G401 (cell line): ENCODE measurements at places on chromosomes 1 and 21.

- peak; percentile 41 for DNase-seq
Measured at GRCh38 chr1:11929849-11930248, 3.6 kb upstream of the KIAA2013 start.

DNA sequence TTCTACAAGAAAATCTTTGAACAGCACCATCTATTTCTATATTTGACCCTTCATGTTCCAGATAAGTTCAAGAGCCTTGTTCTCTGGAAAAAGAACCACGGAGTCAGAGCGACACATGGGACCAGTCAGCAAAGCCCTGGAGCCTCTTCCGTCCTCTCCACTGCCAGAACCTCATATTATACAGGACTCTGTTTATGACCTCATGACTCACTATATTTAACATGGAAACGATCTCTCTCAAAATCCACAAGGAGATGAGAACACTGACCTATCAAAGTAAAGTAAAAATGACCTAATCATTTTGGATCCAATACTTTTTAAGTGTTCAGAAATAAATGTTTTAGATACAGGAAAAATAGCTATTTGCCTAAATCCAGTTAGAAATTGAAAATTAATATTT lies 124.6 kb upstream of the KRTAP19-8 start:
- no peak for DNase-seq

- DNase-seq, result no peak
Measured at GRCh38 chr1:235708390-235708962, 58.9 kb upstream of the GNG4 start.

- no peak for DNase-seq
Measured at GRCh38 chr21:25646474-25646873, 7.4 kb downstream of the JAM2 start.

GRCh38 chr1:107318932-107319331 lies 178.1 kb downstream of the NTNG1 start:
- no peak for DNase-seq

DNA sequence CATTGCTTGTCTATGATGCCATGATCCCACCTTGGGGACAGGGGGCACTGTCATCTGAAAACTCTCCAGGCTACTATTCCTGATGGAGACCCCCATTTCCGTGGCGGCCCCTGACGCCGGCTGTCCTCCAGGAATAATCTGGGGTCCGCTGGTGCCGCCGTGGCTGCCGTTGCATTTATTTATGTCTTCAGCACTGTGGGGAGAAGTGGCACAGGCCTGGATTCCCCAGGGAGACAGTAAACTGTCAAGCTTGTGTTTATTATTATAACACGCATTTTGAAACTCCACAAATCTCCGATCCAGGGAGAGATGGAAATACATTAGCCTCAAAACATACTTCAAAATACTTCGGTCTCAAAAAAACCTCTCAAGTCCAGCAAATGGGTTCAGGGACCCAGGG lies 126.9 kb upstream of the C1orf174 start:
- DNase-seq, result no peak

GRCh38 chr1:19113697-19114092 lies 96.4 kb downstream of the UBR4 start:
- DNase-seq, result no peak

GRCh38 chr1:160367934-160368923 lies 1.4 kb downstream of the NHLH1 start:
- DNase-seq, result no peak

GRCh38 chr1:235640580-235640979 lies 9.0 kb downstream of the GNG4 start:
- no peak for DNase-seq

DNA sequence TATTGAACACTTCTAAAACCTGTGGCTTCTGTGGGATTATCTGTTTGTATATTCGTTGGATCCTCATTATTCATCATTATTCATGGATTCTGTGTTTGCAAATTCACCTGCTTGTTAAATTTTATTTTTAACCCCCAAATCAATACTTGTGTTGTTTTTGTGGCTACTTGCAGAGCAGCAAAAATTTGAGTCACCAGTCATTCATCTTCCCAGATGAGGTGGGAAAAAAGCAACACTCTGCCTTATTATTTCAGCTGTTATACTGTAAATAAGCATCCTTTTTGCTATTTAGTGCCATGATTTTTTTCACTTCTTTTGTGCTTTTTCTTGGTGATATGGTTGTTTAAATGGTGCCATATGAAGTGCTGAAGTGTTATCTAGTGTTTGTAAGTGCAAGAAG lies 56.7 kb downstream of the RASAL2 start:
- no peak for DNase-seq

- peak; percentile 18 for DNase-seq
Measured at GRCh38 chr1:1157914-1158710, 15.6 kb upstream of the TTLL10 start.

DNA sequence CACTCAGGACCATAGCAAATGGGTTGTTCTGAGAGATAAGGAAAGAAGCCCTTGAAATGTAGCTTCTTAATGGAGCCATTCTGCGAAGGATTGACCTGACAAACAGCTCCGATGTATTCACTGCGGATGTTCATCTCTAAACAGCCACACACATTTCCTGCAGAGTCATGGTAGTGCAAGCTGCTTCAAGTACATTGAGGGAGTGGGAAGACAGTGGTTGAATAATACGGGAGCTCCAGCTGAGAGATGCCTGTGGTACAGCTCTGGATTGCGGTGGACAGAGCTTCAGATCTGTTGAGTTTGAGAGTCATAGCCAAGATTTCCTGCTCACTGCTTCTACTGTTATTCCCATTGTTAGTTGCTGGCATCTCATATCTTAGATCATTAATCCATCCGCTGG lies 86.6 kb downstream of the ZBTB18 start:
- DNase-seq, result no peak

- no peak for DNase-seq
Measured at GRCh38 chr1:152585586-152585985, 5.3 kb upstream of the LCE3D start.

- DNase-seq, result no peak
Measured at GRCh38 chr1:18682375-18682774, 51.7 kb downstream of the PAX7 start.

GRCh38 chr1:152118915-152119314 lies 3.7 kb upstream of the TCHH start:
- no peak for DNase-seq

- DNase-seq, result peak; percentile 8
Measured at GRCh38 chr21:30340714-30341573, 3.5 kb upstream of the KRTAP27-1 start.

- no peak for DNase-seq
Measured at GRCh38 chr21:45480701-45481500, 61.3 kb downstream of the SLC19A1 start.

DNA sequence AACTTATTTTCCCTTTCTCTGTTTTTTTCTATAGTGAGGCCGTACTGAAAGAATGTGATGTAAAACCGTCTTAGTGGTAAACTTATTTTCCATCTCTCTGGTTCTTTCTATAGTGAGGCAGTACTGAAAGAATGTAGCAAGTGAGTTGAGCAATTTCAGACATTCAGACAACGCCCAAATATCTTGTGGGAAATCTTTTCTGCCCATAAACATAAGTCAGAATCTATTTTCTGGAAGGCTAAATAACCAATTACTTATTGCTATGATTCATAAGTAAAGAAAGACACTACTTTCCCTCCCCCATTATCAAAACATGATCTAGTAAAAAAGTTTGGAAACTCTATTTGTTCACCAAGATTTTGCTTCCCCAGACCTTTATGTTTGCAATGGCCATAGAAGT lies 18.8 kb upstream of the SCCPDH start:
- no peak for DNase-seq

GRCh38 chr1:186026946-186027345 lies 292.8 kb downstream of the HMCN1 start:
- no peak for DNase-seq

DNA sequence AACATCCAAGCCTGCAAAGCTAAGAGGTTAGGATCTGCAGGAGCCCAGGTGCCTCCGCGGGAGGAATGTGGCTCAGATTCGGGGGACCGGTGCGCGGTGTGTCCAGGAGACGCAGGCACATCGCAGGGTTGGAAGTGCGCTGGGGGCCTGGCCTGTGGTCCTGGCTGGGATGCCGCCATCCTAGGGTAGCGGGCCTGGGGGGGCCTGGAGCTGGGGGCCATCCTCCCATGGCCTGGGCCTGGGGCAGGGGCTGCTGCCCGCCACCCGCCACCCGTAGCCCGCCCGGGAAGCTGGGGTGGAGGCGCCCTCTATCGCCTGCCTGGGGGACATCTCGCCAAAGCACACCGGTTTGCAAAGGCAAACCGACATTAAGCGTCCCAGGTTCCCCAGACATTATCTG lies 170.6 kb upstream of the ARHGEF16 start:
- DNase-seq, result peak; percentile 2

DNA sequence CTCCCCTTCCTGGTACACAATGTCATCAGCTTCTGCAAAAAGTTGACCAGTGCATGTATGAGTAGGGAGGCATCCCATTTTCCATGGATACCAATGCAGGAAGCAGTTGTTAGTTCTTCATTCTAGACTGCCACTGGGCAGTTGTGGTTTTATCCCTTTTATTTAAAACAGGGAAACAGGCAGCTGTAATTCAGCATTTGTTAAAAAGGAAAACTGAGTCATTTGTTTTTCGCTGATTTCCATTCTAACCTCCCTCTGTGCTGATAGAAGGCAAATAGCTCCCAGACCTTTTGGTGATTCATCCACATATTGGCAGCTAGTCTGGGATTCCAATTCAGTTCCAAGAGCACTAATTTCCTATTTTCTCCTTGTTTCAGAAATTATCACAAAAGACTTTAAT lies 21.1 kb upstream of the ABCA4 start:
- DNase-seq, result no peak

- DNase-seq, result no peak
Measured at GRCh38 chr1:116147972-116148371, 36.8 kb downstream of the MAB21L3 start.

DNA sequence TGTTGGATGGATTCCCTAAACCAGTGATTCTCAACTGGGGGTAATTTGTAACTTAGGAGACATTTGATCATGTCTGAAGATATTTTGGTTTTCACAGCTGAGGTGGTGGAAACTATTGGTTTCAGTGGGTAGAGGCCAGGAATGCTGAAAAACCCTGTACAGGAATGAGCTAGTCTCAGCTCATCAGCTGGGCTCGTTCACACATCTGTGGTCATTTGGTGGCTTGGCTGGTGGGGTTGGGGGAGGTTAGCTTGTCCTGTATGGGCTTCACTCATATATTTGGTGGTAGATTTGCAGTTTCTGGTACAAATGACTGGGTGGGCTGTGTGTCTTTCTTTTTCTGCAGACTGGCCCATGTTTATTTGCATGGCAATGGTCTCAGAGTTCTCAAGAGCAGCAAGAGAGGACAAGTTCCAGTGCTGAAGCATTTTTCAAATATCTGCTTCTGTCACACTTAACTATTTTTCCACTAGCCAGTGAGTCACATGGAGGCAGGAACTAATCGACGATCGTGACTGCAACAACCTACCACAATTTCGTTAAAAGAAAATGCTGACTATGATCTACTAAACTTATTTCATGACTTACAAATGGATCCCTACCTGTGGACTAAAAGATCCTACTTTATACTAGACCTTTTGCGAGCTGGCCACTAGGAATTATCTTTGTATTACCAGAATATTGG lies 321.7 kb upstream of the PLXNA2 start:
- no peak for DNase-seq

- DNase-seq, result no peak
Measured at GRCh38 chr1:40257313-40257687, 736 bp upstream of the ZMPSTE24 start.

DNA sequence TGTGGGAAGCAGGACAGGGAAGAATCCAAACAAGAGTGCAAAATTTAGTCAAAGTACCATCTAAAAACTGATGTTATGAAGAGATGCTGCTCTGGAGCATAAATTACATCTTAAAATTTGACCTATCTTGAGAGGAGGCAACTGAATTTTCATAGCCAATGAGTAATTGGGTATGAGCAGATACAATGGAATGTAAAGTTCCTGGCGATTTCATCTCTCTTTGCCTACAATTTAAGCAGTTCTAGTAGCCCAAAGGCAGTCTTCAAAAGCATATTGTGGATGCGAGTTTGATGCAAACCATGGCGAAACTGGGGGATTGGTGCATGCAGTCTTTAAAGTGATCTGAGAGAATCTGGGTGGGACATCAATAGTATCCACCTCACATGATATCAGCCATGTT lies 1265.9 kb downstream of the BRINP3 start:
- no peak for DNase-seq

GRCh38 chr1:14507262-14507661 lies 91.2 kb upstream of the KAZN start:
- no peak for DNase-seq

- DNase-seq, result no peak
Measured at GRCh38 chr1:39788426-39788757, 273 bp downstream of the BMP8B start.

- DNase-seq, result no peak
Measured at GRCh38 chr1:222794656-222795474, 20.0 kb upstream of the DISP1 start.

DNA sequence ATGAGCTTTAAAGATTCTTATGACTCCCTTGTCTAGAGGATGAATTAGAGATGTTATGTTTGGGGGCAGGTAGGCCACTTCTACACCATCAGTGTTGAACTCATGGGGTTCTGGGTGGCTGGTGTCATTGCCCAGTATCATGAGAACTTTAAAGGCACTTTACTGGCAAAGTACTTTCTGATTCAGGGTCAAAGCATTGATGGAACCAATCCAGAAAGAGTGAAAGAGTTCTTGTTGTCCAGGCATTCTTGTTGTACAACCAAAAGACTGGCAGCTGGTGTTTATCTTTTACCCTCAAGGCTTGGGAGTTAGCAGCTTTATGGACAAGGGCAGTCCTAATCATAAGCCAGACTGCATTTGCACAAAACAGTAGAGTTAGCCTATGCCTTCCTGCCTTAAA lies 673.0 kb downstream of the USP25 start:
- DNase-seq, result no peak

GRCh38 chr1:170544624-170545023 lies 12.7 kb downstream of the GORAB start:
- DNase-seq, result no peak

DNA sequence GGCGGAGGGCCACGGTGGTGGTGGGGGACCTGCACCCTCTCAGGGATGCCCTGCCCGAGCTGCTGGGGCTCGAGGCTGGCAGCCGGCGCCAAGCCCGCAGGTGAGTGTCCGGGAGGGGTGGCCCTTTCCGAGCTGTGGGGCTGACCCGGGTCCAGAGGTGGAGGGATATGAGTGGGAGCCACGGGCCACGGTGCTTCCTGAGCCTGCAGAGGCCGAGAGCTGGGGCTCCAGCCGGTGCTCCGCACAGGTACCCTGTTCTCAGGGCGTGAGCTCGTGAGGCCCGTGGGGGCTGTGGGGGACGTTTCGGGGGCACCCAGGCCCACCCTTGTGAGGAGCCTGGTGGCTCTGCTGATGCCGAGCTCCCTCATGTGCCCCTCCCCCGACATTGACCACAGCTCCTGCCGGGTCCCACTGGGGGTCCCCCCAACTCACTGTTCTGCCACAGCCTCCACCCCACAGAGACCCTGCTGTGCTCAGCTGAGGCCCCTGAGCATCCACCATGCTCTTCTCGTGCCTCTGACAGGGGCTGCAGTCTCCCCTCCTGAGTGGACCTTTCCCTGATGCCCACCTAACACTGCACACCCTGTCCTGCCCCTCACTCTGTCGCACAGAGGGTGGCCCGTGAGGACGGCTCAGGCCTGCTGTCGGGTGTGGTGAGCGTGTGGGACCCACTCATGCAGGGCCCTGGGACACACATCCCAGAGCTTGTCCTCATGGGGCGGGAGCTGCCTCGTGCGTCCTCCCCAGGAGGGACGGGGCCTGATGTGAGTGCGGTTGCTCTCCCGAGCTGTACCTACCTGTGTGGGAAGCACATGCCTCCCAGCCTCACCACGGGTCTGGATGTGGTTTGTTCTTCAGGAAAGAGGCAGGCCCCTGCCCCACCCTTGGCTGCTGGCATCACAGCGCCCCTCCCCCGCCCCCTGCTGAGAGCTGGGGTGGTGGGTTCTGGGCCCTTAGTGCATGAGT lies 27.5 kb downstream of the SLX9 start:
- no peak for DNase-seq

- peak; percentile 45 for DNase-seq
Measured at GRCh38 chr1:40592107-40592803, 60.8 kb downstream of the ZNF684 start.
